ENCODE measurements at places on chromosomes 4 and X. TPM values are rescaled to one million over a fixed set of nuclear protein-coding genes. Genes with fewer than 3 reads are reported as not detected.

Gene HSPA4L
- total RNA-seq: not detected

Gene STEEP1
- total RNA-seq: 28.1 TPM

- DNase-seq: no peak
Observed at GRCh38 chr4:75004755-75005668, 72.1 kb downstream of the PARM1 start.

GRCh38 chrX:24676403-24677024 lies 17.2 kb upstream of the POLA1 start:
- peak; percentile 37 for DNase-seq

- no peak for DNase-seq
Observed at GRCh38 chr4:86264241-86264640, 95.6 kb downstream of the MAPK10 start.

Gene TCEAL5
- not detected for total RNA-seq

Gene RHOH
- total RNA-seq: 87.4 TPM

GRCh38 chrX:123601437-123601836 lies 131.4 kb downstream of the THOC2 start:
- no peak for DNase-seq

- DNase-seq: peak; percentile 74
Observed at GRCh38 chrX:79270401-79270800, 96.7 kb downstream of the ITM2A start.

Gene SPINK2
- 5.2 TPM for total RNA-seq

Gene MAGEB2
- total RNA-seq: not detected

DNA sequence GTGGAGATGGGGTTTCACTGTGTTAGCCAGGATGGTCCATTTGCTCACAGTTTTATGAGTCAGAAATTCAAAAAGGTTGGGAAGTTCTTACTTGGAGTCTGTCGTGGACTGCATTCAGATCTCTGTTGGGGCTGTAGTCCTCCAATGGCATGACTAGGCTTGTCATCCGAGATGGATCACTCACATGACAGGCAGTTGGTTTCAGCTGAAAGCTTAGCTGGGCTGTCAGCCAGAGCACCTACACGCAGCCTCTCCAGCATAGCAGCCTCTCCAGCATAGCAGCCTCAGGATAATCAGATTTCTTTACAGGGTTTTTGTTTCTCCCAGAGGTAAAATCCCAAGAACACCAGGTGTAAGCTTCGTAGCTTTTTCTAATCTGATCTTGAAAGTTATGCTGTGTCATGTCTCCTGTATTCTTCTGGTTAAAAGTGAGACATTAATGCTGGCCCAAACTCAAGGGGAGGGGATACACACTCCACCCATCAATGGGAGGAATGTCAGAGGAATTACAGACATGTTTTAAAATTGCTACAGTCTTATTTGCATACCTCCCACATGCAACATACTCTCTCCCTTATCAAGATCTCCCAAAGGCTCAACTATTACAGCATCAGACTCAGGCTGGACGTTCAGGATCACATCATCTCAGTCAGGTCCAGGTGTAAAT lies 31.6 kb upstream of the SOD3 start:
- no peak for DNase-seq

Gene USP51
- 2.7 TPM for total RNA-seq

DNA sequence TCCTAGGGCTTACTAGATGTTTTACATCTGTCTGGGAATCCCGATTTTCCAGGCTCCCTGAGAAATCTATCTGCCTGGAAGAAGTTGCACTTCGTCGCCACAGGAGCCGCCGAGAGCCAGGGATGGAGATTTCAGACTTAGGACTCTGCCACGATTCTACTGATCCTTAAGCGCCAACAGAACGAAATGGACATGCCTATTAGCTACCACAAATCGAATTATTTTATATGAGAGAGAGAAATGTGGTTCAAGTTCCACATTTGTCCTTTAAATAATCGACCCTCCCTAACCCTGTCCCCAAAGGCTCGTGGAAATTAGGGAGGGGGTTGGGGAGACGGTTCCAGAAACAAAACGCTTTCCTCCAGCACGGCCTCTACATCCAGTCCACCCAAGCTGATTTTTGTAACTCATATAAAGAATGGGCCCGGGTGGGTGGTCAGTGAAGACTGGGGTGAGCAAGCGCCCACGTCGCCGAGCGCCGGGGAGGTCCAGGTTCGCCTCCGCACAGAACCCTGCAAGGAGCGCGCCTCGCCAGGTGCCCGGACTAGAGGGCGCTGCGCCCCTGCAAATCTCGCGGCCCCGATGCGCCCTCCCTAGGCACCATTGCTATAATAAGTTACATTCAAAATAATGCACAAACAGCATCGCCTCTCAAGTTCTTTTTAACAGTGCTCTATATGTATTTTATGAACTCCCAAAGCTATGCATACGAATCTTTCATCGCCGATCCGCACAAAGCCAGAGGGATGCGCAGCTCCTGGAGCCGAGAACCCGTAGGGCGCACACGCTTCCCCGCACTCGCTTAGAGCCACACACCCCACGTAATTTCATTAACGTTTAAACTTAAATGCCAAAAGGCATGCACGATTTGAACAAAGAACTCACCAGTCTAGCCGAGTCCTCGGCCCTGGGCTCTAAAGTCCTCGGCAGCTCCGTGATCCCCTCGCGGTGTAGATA lies 2.1 kb upstream of the FAT1 start:
- DNase-seq: no peak

DNA sequence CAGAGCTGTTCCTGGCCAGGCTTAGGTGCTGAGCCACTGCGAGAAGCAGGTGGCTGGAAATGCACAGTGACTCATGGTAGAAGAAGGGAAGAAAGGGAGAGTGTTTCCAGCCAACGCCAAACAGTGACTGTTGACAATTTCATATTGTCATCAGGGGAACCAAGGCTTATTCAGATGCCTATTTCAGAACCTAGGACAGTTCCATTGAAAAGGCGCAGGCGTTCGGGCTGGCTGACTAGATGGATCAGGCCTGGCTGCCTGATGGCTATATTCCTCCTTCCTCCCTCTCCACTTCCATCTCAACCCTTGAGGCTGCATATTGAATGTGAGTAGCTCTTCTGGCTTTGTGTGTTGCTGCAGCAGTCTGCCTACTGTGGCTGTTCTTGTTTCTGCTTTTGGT lies 73.0 kb upstream of the FRMPD4 start:
- DNase-seq: no peak

GRCh38 chr4:1153567-1154090 lies 18.8 kb downstream of the SPON2 start:
- no peak for DNase-seq

DNA sequence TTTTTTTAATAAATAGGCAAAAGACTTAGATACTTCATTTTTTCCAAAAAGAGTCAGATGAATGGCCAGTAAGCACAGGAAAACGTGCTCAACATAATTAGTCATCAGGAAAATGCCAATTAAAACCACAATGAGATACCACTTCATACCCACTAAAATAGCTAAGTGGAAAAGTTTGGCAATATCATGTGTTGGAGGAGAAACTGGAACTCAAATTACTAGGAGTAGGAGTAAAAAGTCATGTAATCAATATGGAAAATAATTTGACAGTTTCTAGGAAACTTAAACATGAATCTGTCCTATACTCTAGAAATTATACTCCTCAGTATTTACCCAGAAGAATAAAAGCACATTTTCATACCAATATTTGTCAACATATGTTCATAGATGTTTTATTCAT lies 449.8 kb downstream of the INPP4B start:
- no peak for DNase-seq

GRCh38 chrX:23373129-23373804 lies 38.6 kb downstream of the PTCHD1 start:
- DNase-seq: no peak

DNA sequence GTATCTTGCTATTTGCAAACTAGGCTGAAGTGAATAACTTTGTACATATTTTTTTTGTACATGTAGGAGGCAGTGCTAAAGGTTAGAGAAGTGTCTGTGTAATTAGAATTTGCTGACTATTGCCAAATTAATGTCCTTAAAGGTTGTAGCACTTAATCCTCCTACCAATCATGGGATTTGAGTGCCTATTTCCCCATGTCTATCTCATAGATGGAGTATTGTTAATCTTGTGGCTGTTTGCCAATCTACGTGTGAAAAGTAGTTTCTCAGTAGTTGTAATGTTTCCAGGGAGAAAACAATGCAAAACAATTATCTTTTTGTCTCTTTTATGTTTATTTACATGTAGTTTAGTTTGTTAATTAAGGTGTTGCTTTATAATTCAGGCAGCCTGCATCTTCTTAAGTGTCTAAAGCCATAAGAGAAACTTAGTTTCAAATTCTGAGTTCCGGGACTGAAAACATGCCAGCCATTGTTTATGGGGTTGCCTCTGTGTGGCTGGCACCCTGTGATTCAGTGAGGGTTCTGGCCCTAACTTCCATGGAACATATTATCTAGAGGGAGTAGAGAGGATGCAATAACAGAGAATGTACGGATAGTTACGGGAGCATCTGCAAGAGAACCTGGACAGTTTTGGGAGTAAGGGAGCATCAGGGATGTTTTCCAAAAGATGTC lies 142.4 kb downstream of the KLHL8 start:
- DNase-seq: no peak

DNA sequence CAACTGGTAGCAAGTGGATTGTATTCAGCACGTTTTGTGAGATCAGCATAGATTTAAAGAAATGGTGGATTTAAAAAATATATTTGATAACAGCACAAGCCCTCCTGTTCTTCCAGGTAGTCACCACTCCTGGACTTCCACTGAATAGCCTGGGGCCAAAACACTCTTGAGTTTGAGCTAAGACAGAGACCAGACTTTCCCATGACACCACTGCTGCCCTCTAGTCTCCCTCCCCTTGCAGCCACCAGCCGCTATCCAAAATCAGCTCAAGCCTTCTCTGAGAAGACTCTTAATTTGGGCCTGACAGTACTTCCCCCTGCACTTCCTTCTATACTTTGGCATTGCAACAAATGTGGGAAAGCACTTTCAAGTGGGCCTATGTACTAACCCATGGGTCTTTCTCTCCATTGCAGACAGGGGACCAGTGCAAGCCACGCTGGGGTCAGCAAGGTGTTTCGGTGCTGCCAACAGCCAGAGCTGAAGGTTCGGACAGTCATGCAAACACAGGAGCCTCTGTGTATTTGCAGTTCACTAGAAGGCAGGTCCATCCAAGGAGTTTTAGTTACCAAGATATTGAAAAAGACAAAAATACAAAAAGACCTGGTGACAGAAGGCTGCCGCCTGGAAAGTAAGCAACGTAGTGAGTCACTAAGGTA lies 40.5 kb upstream of the KLHL13 start:
- no peak for DNase-seq

- DNase-seq: no peak
Observed at GRCh38 chr4:159706704-159707103, 603.8 kb downstream of the RAPGEF2 start.

DNA sequence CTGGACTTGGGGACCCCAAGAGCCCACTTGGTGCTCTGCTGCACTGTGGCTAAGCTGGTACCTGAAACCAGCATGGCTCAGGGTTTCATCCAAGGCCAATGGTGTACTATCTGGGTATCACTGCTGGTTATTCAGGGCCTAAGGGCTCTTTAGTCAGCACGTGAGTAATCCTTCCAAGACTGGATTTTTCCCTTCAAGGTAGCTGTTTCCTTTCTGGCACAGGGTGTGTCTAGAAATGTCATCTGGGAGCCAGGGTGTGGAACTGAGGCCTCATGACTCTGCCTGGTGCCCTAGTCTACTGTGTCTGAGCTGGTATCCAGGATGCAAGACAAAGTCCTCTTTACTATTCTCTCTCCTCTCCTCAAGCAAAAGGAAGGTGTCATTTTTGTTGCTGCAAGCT lies 99.0 kb upstream of the QRFPR start:
- DNase-seq: no peak

Gene TCEAL2
- not detected for total RNA-seq

- no peak for DNase-seq
Observed at GRCh38 chr4:123986268-123986798, 589.7 kb downstream of the SPRY1 start.

Gene SEPTIN6
- total RNA-seq: 231 TPM

Gene CXCL8
- not detected for total RNA-seq

- no peak for DNase-seq
Observed at GRCh38 chr4:147776716-147777115, 44.8 kb downstream of the ARHGAP10 start.

Data from OCI-LY7 (cell line).